Stimulated activated CD4-positive, alpha-beta T cell treated with anti-CD3 and anti-CD28 coated beads, Interleukin-15, amount 100 ng/mL, for 1 hour (primary cell): ENCODE measurements at places on chromosomes 4 and X.

- DNase-seq, result no peak
These were observed 192.7 kb upstream of the C1QTNF7 start for GRCh38 chr4:15235135-15235534.

DNA sequence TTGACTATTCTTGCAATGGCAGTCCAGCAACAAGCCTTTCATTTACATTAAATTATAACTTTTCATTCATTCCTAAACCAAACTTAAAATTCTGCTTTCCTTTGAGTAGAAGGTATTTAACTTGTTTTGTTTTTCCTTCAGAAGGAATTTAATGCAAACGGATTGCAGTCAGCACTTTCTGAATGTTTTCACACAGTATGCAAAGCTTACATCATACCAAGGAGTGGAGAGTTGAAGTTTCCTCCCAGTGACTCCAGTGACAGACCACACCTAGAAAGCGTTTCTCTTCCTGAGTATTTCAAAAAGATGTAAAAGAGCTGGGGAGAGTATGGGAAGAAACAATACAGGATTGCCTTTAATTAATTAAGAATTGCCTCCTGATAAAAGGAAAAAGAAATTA, 8.1 kb downstream of the EPGN start:
- DNase-seq, result no peak

DNA sequence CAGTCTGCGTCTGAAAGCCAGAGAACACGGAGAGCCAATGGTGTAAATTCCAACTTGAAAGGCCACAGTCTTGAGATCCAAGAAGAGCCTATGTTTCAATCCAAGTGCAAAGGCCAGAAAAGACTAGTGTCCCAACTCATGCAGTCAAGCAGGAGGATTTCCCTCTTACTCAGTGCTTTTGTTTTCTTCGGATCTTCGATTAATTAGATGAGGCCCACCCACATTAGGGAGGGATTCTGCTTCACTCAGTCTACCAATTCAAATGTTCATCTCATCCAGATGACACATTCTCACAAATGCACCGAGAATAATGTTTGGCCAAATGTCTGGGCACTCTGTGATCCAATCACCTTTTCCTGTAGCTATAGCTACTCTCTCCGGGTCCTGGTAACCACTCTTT, 91.5 kb upstream of the S100G start:
- no peak for DNase-seq

DNA sequence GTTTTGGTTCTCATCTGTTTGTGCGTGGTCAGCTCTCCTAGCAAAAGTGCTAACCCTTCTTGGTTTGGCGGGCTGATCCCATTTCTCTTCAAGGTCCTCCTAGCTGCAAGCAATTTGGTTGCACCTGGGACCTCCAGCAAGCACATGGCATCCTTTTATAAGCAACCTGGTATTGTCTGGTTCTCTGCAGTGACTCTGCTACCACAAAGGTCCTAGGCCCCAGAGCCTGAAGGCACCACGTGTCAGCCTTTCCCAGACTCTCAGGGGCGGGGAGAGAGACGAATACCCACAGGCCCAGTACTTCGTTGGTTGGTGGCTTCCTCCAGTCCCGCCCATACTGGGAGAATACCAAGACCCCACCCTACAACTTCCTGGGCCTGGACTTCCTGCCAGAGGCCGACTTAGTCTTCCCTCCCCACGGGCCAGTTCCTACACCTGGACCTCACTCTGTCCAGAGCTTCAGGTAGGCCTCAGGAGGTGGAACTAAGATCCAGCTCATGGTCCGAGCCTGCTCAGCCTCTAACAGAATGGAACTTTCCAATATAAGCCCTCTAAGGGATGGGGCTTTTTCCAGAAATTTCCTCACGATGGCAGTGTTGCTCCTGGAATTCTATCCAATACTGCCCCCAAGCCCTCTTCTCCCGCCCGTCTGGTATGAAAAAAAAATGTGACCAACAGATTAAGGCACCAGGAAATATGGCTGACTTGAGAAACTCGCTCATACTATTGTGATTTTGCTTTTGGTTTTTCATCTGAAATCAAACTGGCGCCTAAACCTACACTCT, 192.5 kb upstream of the STK26 start:
- no peak for DNase-seq

DNA sequence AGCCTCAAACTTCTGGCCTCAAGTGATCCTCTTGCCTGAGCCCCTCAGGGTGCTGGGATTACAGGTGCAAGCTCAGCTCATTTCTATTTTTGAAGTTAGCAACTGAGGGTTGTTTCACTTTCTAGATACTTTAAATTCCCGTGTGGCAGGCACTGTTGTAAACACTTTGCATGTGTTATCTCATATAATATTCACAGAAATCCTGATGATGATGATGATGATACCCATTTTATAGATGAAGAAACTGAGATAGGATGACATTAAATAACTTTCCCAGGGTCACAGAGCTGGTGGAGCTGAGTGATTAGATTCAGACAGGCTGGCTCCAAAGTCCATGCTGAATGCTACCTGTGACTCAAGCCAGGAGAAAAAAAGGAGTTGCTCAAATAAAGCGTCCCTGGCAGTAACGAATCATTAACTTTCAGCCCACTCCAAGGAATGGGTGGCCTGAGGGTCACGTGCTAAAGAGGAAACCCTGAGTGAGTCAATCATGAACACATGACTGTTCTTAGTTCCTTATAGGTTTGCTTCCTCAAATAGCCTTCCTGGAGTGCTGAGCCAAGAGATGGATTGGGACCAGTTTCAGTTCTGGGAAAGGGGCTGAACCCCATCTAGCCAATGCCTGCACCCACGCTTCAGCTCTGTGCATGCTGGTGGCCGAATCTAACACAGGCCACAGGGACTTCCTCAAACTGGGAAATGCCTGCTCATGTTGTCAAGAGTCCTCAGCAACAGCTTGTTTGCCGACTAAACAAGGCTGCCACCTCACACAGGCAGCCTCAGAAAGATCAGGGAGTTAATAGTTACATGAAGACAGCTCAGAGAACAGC, 52.8 kb downstream of the RBM47 start:
- no peak for DNase-seq

GRCh38 chr4:126807132-126807531, 825.6 kb upstream of the INTU start:
- DNase-seq, result no peak

GRCh38 chr4:7539659-7540058, 104.9 kb upstream of the PSAPL1 start:
- DNase-seq, result no peak

DNA sequence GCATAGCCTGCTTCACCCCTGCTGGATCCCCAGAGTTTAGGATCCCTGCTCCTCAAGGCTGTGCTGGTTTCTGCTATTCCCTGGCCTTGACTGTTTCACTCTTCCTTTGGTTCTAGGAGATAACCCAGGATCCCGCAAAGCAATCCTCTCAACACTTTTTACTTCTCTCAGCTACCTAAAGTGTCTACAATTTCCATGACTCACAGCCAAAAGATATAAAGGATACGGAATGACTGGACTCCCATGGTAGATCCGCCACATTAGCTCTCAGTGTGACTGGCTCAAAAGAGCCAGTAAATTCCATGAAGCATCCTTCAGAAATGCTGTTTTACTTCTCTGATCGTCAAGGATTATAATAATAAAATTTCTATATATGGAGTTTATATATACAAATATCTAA, 66.3 kb upstream of the TMEM164 start:
- no peak for DNase-seq

DNA sequence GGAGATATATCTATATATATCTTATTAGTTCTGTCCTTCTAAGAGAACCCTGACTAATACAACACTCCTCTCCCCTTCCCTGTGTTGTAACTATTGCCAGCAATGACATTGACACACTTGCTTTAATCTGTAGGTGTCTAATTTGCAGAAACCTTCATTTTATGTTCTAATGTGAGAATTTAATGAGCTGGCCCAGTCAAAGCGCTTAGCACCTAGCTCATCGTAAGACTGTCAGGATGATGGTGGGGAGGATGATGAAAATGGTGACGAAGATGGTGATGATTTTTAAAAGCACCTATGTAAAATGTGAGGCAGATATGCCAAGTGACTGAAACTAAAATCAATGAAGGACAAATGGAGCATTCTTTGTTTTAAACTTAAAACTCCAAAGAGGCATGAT, 183.8 kb downstream of the DHX15 start:
- DNase-seq, result no peak

DNA sequence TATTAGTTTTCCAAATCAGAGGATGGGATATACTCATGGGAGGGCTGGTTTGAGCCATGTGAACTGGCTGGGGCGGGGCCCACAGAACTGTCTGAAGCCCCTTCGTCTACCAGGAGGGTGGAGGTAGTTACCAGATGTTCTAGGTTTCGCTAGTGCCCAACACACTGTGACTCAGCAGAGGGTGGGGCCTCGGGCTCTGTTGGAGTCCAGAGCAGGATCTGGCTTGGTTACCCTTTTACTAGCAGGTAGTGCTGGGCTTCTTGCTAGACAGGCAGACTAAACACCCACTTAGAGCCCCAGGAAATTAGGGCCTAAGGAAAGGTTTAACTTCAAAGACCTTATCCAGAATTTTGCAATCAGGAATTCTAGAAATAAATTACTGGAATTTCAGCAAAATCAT, 56.2 kb upstream of the CHRDL1 start:
- DNase-seq, result no peak

GRCh38 chr4:70948665-70949260, 44.7 kb upstream of the DCK start:
- DNase-seq, result no peak

GRCh38 chr4:1419708-1420107, 13.5 kb upstream of the NKX1-1 start:
- DNase-seq, result no peak

GRCh38 chr4:48698029-48698971, 81.8 kb downstream of the FRYL start:
- DNase-seq, result no peak

GRCh38 chr4:110171971-110172370, 26.4 kb downstream of the ELOVL6 start:
- DNase-seq, result no peak

GRCh38 chr4:148425327-148426110, 16.7 kb downstream of the NR3C2 start:
- DNase-seq, result no peak

DNA sequence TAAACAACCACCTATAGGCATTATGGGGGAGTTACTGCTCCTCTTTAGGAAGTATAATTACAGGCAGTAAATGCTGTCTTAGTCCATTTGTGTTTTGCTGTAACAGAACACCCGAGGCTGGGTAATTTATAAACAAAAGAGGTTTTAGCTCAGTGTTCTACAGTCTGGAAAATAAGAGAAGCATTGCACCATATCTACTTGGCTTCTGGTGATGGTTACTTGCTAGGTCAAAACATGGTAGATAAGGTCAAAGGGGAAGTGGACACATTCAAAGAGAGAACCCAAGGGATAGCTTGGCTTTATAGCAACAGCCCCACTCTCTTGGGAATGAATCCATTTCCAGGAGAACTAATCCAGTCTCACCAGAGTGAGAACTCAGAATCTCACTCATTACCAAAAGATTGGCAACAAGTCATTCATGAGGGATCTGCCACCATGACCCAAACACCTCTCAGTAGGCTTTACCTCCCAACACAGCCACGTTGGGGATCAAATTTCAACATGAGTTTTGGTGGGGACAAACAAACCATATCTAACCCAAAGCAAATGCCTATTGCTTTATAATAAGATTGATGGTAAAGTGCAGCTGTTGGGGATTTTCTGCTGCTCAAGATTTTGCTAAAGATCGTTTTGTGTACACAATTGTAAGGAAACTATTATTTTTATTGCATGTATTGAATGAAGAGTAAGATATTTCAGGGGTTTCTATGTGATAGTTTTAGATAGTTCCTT, 32.6 kb downstream of the STAG2 start:
- no peak for DNase-seq

GRCh38 chr4:78669453-78669852, 106.7 kb upstream of the BMP2K start:
- DNase-seq, result no peak

GRCh38 chr4:82642331-82642730, 80.5 kb upstream of the TMEM150C start:
- DNase-seq, result no peak

DNA sequence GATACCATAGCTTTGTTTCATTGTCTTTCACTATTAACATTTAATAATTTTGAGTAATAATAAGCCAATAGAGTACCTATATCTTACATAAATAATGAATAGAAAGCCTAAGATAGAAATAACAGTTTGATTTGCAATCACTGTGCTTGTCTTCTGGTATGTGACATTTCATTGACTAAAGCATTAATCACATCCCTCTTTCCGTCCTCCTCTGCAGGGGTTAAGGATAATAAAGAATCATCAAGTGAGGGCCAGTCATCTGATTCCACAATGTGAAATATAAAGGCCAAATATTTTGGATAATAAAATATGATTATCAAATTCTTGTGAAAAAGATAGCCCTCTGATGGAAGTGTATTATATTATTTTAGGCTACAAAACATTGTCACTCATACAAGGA, 2073.4 kb downstream of the ARAP2 start:
- DNase-seq, result no peak

DNA sequence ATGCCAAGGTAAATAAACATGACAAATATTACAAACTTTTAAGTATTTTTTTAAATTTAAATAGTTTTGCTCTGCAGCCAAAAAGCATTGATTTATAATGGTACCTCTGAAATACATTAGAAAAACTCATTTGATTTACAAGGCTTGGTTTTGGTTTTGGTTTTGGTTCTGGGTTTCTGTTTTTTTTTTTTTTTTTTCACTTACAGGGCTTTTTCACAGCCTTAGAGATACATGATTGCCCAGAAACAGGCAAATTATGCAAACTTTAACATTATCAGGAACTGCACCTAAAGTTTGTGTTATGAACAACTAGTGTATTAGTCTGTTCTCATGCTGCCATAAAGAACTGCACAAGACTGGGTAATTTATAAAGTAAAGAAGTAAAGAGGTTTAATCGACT, 196.4 kb upstream of the DDX53 start:
- DNase-seq, result no peak

DNA sequence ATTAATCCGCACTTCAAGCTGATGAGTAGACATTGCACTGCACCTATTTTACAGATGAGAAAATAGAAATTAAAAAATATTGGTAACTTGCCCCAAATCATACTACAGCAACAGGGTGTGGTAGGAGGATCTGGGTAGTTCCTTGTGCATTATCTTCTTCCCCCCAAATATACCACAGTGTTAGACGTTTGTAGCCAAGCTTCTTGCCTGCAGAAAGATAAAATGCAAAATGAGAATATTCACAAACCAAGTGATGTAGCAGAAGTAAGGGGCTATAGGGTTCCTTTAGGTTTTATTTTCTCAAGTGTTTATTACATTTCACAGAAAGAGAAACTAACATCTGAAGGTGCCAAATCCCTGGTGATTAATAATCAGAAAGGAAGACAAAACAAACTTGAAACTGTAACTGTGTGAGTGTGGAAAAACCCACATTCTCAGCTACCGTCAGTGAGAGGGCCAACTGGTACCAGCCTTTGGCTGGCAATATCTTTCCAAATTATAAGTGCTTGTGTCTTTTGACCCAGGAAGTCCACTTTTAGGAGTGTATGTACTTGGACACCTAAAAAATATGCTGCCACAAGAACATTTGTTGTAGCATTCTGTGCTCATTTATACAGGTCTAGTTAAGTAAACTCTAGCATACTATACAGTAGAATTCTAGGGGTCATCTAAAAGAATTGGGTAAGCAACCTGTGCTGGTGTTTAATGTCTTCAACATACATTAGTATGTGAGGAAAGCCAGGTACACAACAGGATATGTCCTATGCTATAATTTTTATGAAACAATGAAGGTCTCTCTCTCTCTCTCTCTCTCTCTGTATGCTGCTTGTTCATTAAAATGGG, 6.7 kb upstream of the CD38 start:
- DNase-seq, result no peak
